Stimulated activated naive CD8-positive, alpha-beta T cell treated with anti-CD3 and anti-CD28 coated beads, Interleukin-15, Interleukin-2, amounts not matched to agents 100 U/mL and 50 U/mL, for 24 hours (primary cell): ENCODE measurements at places on chromosomes 3 and 15.

- DNase-seq, result no peak
Observed at GRCh38 chr15:91952216-91952615, 98.7 kb downstream of the SLCO3A1 start.

GRCh38 chr15:83445643-83446042 is 1.5 kb upstream of the SH3GL3 start:
- no peak for DNase-seq

DNA sequence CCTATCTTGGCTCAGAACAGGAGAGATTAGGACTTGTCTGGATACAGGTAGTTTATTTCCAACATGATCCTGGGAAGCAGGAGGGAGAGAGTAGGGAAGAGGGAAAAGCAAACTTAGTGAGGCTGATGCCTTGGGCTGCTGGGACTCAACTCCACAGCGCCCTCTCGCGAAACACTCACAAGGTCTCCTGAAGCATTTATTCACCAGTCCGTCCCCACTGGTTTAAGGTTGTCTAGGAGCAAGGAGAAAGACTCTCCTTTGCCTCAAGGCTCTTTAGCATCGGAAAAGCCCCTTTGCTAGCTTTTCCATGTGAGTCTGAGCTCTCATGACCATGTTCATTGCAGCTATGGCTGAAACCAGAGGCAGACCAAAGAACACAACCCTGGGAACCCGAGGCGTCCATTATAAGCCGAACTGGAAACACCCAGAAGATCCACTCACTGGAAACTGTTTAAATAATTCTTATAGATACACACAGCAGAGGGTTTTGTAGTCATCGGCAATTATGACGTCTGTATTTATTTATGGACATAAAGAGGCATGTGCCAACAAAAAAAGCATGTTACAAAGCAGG is 244.5 kb downstream of the CD47 start:
- peak; percentile 51 for DNase-seq

GRCh38 chr3:189305412-189305811 is 133.6 kb downstream of the TPRG1 start:
- DNase-seq, result no peak

GRCh38 chr15:27894645-27895044 is 204.5 kb downstream of the OCA2 start:
- DNase-seq, result no peak

GRCh38 chr3:74329096-74329495 is 285.4 kb downstream of the CNTN3 start:
- no peak for DNase-seq

DNA sequence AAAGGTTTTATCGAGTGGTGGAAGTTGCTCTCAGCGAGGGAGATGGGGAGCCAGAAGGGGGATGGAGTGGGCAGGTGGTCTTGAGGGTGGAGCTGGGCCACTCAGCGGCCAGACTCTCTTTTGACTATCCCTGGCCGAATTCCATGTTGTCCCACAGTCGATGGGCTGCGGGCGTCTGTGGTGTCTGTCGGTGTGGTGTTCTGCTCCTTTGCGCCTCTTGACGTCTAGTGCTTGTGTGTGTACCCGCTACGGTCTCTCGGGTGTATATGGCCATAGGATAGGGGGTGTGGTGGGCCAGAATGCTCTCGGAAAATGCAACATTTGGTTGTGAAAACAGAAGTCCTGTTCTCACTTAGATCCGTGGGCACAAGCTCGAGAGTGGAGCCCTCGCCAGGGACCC is 297.0 kb downstream of the CGGBP1 start:
- no peak for DNase-seq

GRCh38 chr15:87686339-87686738 is 570.2 kb downstream of the NTRK3 start:
- no peak for DNase-seq

- DNase-seq, result no peak
Observed at GRCh38 chr15:40084650-40085049, 24.0 kb downstream of the BMF start.

GRCh38 chr15:40958723-40959122 is 5.5 kb downstream of the CHAC1 start:
- DNase-seq, result no peak

GRCh38 chr3:46076606-46077005 is 49.3 kb upstream of the XCR1 start:
- no peak for DNase-seq

GRCh38 chr3:167198949-167199600 is 181.0 kb downstream of the ZBBX start:
- DNase-seq, result no peak

DNA sequence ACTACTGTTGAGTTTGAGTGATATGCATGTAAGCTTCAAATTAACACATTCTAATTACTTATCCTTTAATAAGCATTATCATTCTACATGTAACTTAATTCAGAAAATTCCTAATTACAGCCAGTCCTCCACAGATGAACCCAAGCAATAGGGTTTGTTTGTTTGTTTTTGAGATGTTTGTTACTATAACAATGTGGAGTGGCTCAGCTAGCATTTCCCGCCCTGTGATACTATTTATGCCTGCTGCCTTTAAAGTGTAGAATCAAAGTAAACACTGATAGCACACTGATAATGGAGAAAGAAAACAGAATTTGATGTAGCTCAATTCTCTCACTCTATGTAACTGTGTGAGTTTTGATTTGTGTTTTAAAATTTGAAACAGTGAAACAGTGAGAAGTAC is 105.1 kb upstream of the IGF1R start:
- DNase-seq, result no peak

GRCh38 chr3:5006755-5007202 is 27.5 kb downstream of the BHLHE40 start:
- DNase-seq, result peak; percentile 85

DNA sequence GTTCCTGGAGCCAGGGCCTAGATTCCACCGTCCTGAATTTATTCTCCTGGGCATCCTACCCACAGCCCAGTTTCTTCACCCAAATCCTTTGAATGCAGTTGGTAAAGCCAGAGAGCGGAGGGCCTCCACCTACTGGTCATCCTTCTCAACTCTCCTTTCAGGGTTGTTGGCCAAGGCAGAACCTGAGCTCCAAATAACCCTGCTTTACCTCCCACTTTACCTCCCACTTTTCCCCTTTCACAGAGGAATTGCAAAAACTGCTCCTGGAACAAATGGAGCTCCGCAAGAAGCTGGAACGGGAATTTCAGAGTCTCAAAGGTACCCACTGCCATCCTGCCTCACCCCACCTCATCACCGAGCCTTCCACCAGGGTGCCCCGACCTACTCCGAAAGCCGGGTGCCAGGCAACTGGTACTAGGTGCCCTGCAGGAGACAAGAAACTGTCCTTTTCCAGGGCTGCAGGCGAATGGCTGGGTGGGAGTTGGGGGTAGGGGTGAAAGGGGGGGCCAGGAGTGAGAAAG is 6.8 kb downstream of the SKOR1 start:
- no peak for DNase-seq

GRCh38 chr3:120544361-120544760 is 51.8 kb upstream of the NDUFB4 start:
- DNase-seq, result no peak

DNA sequence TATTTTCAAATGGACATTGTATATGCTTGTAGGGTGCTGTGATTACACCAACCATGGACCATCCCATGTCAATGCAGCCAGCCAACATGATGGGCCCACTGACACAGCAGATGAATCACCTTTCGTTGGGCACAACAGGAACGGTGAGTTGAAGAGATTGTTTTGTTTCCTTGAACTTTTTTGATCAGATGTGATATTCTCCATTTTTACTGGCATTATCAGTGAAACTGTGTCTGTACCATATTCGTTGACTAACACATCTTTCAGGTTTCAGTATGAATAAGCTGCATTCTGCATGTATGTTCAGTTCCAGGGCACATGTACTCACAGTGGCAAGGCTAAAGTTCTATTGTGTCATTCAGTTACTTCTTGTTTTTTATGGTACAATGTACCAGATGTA is 655.2 kb downstream of the RBMS3 start:
- DNase-seq, result no peak

- DNase-seq, result no peak
Observed at GRCh38 chr15:39667382-39668127, 86.7 kb downstream of the THBS1 start.

GRCh38 chr3:141556034-141556433 is 69.2 kb downstream of the RASA2 start:
- DNase-seq, result no peak

- DNase-seq, result no peak
Observed at GRCh38 chr15:101463270-101463669, 26.2 kb downstream of the PCSK6 start.

- DNase-seq, result no peak
Observed at GRCh38 chr3:139307601-139308555, 35.9 kb upstream of the MRPS22 start.

- DNase-seq, result no peak
Observed at GRCh38 chr3:195256639-195257453, 14.1 kb downstream of the XXYLT1 start.

- no peak for DNase-seq
Observed at GRCh38 chr15:77607111-77607893, 25.4 kb downstream of the LINGO1 start.

- no peak for DNase-seq
Observed at GRCh38 chr3:54528668-54529067, 399.2 kb downstream of the LRTM1 start.

DNA sequence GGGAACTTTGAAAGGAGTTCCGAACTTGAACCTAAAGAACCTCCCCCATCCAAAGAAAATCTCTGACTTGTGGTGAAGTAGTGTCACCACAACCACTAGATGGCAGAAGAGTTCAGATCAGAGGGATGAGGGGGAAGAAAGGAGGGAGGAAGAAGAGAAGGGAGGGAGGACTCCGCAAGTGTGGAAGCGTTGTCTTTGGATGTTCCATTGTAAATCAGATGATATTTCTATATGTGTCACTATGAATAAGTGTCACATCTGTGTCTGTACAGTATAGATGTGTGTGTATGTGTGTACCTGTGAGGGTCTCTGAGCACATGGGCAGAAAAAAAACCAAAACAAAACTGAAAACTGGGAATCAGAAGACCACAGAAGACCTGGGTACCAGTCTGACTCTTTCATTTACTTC is 16.9 kb downstream of the SLC24A1 start:
- peak; percentile 15 for DNase-seq

GRCh38 chr3:67458408-67458807 is 196.0 kb downstream of the SUCLG2 start:
- DNase-seq, result no peak

GRCh38 chr3:73557986-73558726 is 66.6 kb downstream of the PDZRN3 start:
- no peak for DNase-seq

GRCh38 chr15:85693277-85693676 is 101.4 kb downstream of the KLHL25 start:
- no peak for DNase-seq

- DNase-seq, result no peak
Observed at GRCh38 chr3:131582438-131582837, 79.7 kb upstream of the MRPL3 start.

GRCh38 chr15:74383286-74383685 is 15.8 kb upstream of the CYP11A1 start:
- no peak for DNase-seq

GRCh38 chr3:88671573-88671972 is 435.8 kb upstream of the EPHA3 start:
- no peak for DNase-seq

- DNase-seq, result no peak
Observed at GRCh38 chr3:58143417-58144055, 67.2 kb downstream of the DNASE1L3 start.

- DNase-seq, result no peak
Observed at GRCh38 chr3:141448606-141449220, 38.1 kb upstream of the RASA2 start.
